ENCODE measurements at places on chromosomes 16 and 17. TPM values are rescaled to one million over a fixed set of nuclear protein-coding genes. Genes with fewer than 3 reads are reported as not detected.

- DNase-seq = no peak
These were observed at the start of gene DERL2 for GRCh38 chr17:5485270-5486205. DERL2 (minus strand) TSS chr17:5486178; CDS start chr17:5486161, 17 bp downstream.

- DNase-seq = no peak
These were observed 3.8 kb downstream of the KRT19 start for GRCh38 chr17:41524261-41524660.

The IKZF3 gene
- 0.30 TPM for polyA plus RNA-seq

- DNase-seq = no peak
These were observed 147.0 kb upstream of the CIBAR2 start for GRCh38 chr16:85259115-85259831.

The CHMP6 gene
- polyA plus RNA-seq = 26.4 TPM

- no peak for DNase-seq
These were observed 20.6 kb upstream of the PRKAR1A start for GRCh38 chr17:68491381-68492231.

DNA sequence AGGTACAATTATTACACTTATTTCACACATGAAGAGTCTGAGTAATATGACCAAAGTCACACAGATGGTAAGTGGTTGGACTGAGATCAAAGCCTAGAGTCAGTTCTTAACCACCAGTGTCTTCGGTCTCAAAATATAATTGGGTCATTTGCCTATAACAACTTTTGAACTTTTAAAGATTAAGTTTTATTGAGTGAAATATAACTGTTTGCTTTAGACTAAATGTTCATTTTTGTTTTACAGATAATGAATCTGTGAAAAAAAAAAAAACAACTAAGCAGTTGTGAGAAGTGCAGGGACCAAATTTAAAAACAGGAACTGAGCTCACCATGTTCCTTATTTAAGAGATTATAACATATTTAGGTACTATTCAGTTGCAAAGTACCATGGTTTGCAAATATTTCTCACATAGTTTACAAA is 150.1 kb downstream of the ITFG1 start:
- DNase-seq = no peak

DNA sequence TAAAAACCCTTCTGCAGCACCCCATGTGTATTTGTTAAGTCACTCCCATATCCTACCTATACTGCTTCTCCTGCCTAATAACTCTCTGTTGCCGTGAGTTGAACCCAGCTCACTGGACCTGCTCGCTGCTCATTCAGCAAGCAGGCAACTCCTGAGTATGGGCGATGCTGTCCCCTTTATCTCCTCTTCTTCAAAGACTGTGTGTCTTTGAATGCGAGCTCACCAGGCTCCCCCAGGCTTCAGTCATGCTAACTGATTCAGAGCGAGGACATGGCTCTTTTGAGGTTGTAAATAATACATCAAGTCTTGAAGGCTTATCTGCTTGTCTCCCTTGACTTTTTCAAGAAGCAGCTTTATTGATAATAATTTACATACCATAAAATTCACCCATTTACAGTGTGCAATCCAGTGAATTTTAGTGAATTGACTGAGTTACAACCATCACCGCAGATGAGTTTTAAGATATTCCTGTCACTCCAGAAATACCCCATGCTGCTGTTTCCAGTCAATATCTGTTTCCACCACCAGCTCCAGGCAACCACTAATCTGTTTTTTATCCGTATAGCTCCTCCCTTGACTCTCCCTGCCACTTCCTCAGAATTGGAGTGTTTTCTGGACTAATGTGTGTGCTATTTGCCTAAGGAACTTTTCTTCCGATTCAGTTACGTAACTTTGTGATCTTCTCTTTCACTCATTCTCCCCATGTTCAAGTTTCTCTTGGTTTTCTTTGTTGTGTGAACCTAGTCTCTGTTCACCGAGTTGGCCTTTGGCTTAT is 132.2 kb downstream of the SPECC1 start:
- DNase-seq = no peak

- no peak for DNase-seq
These were observed 13.3 kb downstream of the TSPOAP1 start for GRCh38 chr17:58315281-58315711.

DNA sequence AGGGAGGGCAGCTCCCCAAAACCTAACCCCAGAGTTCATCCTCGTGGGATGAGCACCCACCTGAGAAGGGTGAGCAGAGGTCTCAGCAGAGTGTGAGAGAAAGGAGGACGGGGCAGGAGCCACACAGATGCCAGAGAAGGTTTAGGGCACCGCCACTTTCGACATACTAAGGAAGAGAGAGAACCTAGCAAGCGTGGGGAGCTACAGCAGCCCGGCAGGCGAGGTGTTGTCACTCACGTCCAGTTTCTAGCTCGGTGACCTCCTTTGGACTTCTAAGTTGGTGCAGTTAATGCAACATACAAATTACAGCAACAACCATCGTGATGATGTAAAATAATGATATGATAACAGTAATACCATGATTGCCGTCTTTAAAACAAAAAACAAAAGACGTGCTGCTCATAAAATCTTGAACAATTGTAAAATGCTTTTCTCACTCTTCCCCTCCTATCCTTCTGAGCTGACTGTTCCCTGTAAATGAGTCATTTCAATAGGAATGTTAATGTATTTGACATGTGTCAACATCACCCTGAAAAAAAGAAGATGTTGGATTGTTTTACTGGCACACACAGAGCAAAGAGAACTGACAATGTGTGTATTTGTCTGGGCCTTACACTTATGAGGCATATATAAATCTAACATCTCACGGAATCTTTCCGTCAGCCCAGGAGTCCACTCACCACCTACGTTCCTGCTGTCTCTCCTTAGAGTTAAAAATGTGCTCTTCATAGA is 158.2 kb upstream of the MAF start:
- no peak for DNase-seq

GRCh38 chr16:88026964-88027938 is 76.0 kb downstream of the BANP start:
- no peak for DNase-seq

- DNase-seq = no peak
These were observed 243.3 kb downstream of the MSI2 start for GRCh38 chr17:57499648-57500049.

The MT1F gene
- 66.4 TPM for polyA plus RNA-seq

DNA sequence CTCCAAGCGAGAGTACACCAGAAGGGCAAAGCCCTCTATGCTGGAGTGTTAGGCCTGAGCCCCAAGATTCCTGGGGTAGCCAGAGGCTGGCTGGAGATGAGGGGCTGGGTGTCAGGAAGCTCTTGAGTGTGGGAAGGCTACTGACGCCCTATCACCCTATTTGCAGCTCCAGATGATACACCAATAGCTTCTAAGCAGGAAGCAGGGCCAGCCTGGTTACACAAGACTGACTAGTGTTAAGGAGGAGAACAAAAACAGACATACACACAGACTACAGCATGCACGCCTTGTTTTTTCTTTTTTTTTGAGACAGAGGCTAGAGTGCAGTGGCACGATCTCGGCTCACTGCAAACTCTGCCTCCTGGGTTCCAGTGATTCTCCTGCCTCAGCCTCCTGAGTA is 15.9 kb downstream of the POLR3K start:
- DNase-seq = no peak

- peak; percentile 42 for DNase-seq
These were observed 34.2 kb downstream of the TBX4 start for GRCh38 chr17:61486135-61487120.

The GPR142 gene
- polyA plus RNA-seq = 0.25 TPM

DNA sequence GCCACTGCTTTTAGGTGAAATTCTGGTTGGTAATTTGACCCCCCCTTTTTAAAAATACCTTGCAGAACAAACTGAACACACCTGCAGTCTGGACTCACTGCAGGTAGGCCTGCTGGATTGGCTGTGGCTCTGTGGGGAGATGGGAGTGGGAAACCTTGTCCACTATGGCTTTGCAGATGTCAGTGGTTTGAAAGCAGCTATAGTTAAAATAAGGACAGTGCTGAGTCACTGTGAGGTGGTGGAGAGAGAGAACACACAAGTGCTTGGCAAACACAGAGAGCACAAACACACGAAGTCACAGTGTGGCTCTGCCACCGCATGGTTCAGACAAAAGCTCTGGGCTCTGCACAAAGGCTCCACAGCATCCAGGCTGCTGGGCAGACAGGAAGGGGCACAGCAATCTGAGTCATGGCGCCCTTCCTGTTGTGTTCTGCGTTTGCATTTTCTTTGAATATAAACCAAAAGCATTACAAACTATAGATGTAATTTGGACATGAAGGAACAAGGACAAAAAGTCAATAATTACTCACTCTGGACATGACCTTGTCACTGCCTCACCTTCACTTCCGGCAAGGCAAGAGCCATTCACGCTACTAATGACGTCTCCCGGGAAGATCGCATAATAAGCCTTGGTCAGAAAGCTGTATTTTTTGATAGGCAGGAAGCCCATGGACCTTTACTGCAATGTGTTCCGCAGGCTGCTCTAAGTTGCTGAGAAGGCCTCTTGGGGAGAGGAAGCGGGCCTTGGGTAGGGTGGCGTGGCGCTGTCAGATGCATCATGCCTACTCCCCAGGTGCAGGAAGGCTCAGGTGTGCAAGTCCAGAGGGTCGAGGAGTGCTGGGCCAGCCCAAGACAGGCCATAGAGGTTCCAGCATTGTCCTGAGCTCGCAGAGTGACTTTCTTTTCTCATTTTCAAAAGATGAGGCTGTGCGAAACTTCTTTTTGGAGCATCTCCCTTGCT is 60.1 kb upstream of the MED9 start:
- DNase-seq = no peak

The TCAP gene
- 1.9 TPM for polyA plus RNA-seq

- DNase-seq = no peak
These were observed 20.0 kb upstream of the LRRC75A start for GRCh38 chr17:16512011-16512410.

The ASB16 gene
- 2.1 TPM for polyA plus RNA-seq

GRCh38 chr16:15604460-15605440 is 38.2 kb downstream of the MARF1 start:
- no peak for DNase-seq

GRCh38 chr16:12240036-12240435 is 263.5 kb downstream of the SNX29 start:
- DNase-seq = no peak

- no peak for DNase-seq
These were observed 7.1 kb downstream of the MCRIP1 start for GRCh38 chr17:81825841-81826466.

- DNase-seq = no peak
These were observed 2.4 kb downstream of the SPN start for GRCh38 chr16:29665294-29666077.
